Effector memory CD4-positive, alpha-beta T cell (primary cell): ENCODE measurements at places on chromosomes 3 and 15.
A peak's percentile ranks its signal among the peaks of the same experiment; 100 is the strongest.

GRCh38 chr3:177221744-177222143 is 24.5 kb upstream of the TBL1XR1 start:
- DNase-seq: no peak

DNA sequence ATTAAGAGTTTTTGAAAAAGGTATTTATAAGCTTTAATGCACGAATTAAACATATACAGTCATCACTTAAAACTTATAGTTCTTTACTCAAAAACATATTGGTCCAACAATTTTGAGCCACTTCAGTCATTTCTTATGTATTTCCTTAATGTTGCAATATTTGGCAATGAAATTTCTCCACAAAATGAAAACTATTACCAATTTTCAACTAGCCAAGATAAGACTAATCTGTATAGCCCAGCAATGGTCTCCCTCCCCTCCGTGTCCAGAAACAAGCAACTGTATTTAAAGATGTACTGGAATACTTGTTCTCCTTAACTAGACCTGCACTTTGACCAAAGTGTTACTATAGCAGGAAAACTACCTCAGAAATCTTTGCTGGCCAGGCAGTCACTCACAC is 9.2 kb downstream of the ARF4 start:
- no peak for DNase-seq

GRCh38 chr15:83396101-83396500 is 51.0 kb upstream of the SH3GL3 start:
- no peak for DNase-seq

DNA sequence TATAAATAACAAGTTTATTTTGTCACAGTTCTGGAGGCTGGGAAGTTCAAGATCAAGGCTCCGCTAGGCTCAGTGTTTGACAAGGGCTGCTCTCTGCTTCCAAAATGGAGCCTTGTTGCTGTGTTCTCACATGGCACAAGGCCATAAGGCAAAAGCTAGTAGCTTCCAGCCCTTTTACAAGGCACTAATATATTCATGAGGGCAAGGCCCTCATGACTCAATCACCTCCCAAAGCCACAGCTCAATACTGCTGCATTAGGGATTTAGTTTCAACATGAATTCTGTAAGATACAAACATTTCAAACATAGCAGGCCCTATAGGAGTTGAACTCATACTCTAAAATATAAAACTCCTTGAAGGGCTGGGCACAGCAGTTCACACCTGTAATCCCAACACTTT is 30.2 kb downstream of the ZBTB11 start:
- DNase-seq: no peak

DNA sequence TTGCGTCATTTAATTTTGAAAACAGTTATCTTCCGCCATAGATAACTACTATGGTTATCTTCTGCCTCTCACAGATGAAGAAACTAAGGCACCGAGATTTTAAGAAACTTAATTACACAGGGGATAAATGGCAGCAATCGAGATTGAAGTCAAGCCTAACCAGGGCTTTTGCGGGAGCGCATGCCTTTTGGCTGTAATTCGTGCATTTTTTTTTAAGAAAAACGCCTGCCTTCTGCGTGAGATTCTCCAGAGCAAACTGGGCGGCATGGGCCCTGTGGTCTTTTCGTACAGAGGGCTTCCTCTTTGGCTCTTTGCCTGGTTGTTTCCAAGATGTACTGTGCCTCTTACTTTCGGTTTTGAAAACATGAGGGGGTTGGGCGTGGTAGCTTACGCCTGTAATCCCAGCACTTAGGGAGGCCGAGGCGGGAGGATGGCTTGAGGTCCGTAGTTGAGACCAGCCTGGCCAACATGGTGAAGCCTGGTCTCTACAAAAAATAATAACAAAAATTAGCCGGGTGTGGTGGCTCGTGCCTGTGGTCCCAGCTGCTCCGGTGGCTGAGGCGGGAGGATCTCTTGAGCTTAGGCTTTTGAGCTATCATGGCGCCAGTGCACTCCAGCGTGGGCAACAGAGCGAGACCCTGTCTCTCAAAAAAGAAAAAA is 1.2 kb downstream of the B2M start:
- DNase-seq: peak; percentile 61

- no peak for DNase-seq
Measured at GRCh38 chr15:100180921-100181320, 160.9 kb downstream of the ADAMTS17 start.

DNA sequence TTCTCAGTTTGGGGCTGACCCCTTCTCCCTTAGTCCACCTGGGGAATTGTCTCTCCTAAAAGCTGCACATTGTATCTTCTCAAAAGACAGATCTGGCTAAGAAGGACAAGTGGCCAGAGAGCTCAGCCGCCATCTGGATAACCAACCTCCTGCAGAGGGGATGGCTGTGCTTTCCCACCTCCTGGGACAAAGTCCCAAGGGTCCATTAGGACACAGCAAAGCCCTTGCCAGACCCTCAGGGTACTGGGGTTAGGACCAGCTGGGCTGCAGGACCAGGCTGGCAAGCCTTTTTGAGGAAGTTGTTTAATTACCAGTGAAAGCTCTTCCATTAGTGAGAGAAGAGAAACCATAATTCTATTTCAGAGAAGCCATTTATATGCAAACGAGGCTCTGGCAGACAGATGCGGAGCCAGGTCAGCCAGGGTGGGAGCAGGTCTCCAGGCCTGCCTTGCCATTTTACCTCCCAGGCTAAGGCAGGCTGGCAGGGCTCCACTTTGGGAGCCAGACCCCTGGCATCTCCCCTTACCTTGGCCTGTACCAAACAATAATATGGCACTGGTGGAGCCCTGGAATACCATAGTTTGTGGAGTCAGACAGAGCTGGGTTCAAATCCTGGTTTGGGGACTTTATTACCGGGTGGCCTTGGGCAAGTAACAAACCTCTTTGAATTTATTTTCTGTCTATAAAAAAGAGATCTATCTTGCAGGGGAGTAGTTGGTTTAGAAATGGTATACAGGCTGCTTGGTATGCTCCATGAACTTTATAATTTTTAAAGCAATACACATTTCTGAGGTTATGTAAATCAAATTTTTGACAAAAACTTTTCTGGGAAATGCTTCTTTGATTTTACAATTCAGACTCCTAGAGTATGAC is 17.9 kb downstream of the SHF start:
- no peak for DNase-seq

DNA sequence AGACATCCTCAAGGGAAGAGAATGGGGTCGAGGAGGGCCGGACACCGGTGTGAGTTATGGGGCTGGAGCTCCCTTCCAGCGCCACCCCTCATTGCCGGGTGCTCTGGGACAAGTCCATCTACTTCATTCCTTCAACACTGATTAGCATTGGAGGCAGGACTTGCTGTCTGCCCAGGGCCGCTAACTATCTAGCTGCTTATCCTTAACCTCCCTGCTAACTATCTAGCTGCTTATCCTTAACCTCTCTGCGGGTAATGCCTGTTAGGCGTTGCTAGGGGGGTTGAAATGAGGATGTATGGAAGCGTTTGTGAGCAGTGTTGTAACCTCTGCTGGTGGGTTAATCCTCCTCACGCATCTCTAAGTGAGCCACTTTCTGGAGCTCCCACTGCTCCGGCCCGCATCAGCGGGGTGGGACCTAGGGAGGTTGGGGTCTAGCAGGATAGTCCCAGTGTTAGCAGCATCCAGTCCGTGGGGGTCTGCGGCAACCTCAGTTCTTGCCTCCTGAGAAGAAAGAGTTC is 10.9 kb upstream of the CHAC1 start:
- no peak for DNase-seq

DNA sequence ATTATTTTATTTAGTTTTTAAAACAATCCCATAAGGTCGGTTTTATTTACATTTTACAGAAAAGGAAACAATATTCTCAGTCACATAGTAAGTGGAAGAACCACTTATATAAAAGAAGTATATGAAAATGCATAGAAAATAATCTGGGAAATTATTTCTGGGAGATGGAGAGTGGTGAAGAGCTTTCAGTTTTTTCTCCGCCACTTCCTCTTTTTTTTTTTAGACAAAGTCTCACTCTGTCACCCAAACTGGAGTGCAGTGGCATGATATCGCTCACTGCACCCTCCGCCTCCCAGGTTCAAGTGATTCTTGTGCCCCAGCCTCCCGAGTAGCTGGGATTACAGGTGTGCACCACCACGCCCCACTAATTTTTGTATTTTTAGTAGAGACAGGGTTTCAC is 21.2 kb downstream of the RAD51 start:
- DNase-seq: no peak

- no peak for DNase-seq
Measured at GRCh38 chr15:63079947-63080626, 37.5 kb downstream of the TPM1 start.

DNA sequence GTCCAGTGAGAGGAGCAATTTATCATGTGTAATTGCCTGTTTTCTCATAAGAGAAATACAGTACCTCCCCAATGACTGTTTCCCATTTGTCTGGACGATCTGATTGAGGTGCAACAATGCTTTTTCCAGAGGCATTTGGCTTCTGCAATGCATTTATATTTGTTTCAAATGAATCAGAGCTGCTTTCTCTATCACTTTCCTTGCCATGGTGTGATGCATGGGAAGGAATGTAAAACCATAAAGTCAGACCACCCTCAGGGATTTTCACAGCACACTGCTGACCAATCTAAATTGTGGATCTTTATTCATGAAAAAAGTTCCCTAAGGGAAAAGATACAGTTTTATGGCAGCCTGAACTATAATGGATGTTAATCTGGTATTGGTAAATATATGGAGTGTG is 333.0 kb downstream of the ZNF385D start:
- no peak for DNase-seq

DNA sequence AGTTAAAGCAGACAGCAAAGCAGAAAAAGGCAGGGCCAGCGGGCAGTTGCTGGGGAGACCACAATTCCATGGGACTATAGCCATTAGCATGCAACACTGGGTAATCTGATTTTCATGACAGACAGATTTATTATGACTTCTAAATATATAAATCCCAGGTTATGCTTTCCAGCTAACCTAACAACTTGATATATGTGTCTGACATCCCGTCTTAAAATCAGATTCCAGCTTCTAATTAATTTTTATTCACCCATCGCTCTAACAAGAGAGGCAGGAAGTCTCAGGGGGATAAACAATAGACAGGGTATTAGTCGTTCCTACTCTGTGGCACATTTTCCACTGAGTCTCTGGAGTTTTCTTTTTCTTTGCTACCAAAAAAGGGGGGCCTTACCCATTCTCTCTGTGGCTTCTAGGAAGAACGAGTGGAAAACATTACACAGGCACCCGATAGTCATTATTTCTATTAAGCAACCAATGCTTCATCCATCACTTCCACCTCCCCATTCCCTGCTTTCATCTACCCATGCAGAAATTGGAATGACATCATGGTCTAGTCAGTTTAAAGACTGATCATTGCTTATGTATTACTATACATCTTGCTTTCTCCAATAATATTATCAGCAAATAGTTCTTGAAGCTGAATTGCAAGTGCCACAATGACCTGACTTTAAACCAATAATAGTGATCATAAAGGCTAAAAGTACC is 173.1 kb downstream of the FHIT start:
- DNase-seq: no peak

DNA sequence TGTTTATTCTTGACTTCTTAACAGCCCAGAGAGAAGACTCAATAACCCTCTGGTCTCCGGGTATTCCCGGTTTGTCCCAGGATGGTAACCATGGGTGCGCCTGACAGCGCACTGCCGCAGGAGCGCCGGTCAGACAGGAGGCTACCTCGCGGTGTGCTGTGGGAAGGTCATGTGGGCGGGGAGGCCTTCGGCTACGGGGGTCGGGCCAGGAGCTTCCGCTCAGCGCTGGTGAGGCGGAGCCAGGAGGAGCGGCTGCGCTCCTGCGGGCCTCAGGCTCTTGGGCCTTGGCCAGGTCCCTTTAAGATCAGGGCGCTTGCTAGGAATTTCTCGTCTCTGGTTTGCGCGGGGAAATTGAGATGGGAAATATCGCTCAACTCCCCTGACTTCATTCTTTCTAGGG is 182.3 kb upstream of the NDN start:
- DNase-seq: no peak

GRCh38 chr3:172562871-172563865 is 39.9 kb upstream of the TNFSF10 start:
- no peak for DNase-seq

DNA sequence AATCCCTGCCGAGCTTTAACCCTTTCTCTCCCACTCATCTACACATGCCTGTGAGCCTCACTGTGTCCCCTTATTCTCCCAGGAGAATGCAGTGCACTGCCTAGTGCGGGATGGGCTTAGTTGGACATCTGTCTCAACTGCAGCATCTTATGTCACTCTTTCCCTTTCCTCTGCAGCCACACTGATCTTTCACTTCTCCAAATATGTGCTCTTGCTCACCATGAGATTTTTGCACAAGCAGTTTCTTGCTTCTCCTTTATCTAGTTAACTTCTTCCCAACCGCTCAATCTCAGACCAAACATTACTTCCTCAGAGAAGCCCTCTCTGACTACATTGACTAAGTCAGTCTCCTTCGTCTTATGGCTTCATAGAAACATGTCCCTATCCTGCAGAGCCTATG is 292.3 kb downstream of the KBTBD8 start:
- DNase-seq: no peak

- DNase-seq: no peak
Measured at GRCh38 chr15:85463976-85464375, 83.6 kb downstream of the AKAP13 start.

DNA sequence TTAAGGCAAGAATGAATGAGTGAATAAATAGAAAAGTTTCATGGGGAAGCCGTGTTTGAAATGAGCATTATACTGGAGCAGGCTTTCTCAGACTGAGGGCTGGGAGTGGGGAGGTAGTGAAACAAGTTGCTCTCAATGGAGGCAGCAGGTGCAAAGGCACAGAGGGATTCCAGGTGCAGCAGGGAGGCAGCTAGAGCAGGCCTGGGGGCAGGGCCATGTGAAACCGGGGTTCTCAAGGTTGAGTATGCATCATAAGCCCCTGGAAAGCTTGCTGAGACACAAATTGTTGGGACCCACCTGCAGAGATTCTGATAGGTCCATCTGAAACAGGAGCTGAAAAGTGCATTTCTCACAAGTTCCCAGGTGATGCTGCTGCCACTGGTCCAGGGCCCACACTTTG is 45.3 kb downstream of the BFSP2 start:
- no peak for DNase-seq

- no peak for DNase-seq
Measured at GRCh38 chr15:77581896-77582569, 50.7 kb downstream of the LINGO1 start.

- no peak for DNase-seq
Measured at GRCh38 chr3:117955196-117955595, 1079.5 kb downstream of the IGSF11 start.

DNA sequence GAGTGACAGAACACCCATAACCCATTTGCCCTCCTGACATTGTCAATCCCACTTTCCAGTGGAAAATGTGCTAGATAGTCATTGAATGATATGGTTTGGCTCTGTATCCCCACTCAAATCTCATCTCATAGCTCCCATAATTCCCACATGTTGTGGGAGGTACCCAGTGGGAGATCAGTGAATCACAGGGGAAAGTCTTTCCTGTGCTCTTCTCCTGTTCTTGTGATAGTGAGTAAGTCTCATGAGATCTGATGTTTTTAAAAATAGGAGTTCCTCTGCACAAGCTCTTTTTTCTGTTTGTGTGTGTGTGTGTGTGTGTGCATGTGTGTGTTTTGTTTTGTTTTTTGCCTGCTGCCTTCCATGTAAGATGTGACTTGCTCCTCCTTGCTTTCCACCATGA is 191.7 kb downstream of the ARRDC4 start:
- DNase-seq: no peak

GRCh38 chr3:16808393-16809107 is 76.2 kb upstream of the PLCL2 start:
- no peak for DNase-seq

- DNase-seq: no peak
Measured at GRCh38 chr3:125498630-125499029, 21.4 kb downstream of the SNX4 start.

GRCh38 chr3:155232605-155233004 is 60.9 kb downstream of the STRIT1 start:
- no peak for DNase-seq

- DNase-seq: no peak
Measured at GRCh38 chr3:80190051-80190450, 422.3 kb upstream of the ROBO1 start.
